ENCODE measurements at places on chromosomes 4 and X.

DNA sequence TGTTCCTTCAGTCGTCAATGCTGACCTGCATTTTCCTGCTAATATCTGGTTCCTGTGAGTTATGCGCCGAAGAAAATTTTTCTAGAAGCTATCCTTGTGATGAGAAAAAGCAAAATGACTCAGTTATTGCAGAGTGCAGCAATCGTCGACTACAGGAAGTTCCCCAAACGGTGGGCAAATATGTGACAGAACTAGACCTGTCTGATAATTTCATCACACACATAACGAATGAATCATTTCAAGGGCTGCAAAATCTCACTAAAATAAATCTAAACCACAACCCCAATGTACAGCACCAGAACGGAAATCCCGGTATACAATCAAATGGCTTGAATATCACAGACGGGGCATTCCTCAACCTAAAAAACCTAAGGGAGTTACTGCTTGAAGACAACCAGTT is 12.6 kb downstream of the TLR8 start:
- DNase-seq, result no peak

DNA sequence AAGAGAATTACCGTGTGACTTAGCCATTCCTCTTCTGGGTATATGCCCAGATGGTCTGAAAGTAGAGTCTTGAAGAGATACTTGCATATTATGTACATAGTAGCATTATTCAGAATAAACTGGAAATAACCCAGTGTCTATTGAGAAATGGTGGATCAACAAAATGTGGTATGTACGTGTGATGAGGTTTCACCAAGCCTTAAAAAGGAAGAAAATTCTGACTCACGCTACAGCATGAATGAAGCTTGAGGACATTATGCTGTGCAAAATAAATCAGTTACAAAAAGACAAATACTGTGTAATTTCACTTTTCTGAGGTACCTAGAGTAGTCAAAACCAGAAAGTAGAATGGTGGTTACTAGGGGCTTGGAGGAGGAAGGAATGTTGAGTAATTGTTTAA is 37.3 kb downstream of the GBA3 start:
- no peak for DNase-seq

GRCh38 chr4:101039367-101039766 is 308.0 kb downstream of the PPP3CA start:
- no peak for DNase-seq

GRCh38 chr4:41989994-41990364 is 351 bp upstream of the SLC30A9 start:
- DNase-seq, result no peak
